ENCODE measurements at places on chromosomes 12 and 14.

DNA sequence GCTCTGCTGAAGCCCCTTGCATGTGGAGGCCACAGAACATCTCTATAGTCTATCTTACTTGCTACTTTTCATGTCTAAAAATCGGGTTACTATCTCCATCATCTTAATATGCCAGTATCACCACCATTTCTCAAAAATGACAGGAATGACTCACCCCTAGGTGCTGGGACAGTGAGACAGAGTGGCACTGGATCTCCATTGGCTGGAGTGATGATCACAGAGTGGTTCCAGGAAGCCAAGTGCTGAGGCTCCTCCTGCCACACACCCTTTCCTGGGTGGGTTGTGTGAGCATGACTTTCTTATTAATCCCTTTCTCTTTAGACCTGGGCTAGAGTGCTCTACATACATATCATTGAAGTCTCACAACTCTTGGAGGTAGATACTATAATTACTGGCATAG lies 3.3 kb upstream of the ASCL1 start:
- DNase-seq = no peak

DNA sequence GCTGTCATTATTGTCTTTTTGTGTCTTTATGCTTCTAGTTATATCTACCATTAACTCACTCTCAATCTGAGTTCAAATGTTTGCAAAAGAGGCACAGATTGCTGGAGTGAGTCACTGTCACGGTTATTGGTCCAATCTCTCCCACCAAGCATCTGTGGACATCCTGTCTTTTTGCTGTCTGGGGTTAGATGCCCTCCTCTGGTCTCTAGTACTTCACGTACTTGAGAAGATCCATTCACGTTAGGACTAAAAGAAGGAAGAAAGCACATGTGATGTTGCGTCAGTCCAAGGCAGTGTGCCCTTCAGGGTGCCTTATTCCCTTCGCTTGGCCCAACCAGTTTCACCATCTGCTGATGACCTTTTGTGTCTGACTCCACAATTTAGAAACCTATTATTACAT lies 72.3 kb upstream of the STXBP6 start:
- no peak for DNase-seq

- DNase-seq = peak; percentile 42
These were observed 152.0 kb downstream of the KTN1 start for GRCh38 chr14:55731881-55732498.

- DNase-seq = no peak
These were observed 55.6 kb upstream of the PTPRB start for GRCh38 chr12:70692681-70693288.

DNA sequence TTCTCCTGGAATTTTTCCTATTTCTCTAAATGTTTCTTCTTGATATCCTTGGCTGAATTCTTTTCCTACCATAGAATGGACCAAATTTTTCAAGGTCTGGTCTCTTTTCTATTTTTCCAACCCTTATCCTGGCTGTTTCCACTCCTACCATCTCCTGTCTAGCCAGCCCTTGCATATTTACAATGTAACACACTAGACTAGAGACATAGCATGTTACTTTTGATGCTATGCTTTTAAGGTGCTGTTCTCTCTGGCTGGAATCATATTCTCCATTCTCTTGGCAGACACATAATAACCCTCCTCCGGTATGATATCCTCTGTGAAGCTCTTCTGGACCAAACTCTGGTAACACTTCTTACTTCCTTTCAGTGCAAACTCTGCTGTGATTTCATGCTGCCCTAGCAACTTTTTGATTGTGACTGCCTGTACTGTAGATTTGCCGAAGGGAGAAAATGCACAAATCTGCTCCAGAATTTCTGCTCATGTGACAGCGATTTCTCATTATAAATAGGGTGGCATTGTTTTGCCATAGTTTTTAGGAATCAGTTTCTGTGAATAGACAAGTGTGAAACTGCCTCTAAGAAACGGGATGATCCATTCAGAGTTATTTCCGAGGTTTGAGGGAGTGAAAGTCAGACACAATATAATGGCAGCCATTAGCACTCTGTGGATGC lies 284.4 kb downstream of the MDGA2 start:
- DNase-seq = no peak

DNA sequence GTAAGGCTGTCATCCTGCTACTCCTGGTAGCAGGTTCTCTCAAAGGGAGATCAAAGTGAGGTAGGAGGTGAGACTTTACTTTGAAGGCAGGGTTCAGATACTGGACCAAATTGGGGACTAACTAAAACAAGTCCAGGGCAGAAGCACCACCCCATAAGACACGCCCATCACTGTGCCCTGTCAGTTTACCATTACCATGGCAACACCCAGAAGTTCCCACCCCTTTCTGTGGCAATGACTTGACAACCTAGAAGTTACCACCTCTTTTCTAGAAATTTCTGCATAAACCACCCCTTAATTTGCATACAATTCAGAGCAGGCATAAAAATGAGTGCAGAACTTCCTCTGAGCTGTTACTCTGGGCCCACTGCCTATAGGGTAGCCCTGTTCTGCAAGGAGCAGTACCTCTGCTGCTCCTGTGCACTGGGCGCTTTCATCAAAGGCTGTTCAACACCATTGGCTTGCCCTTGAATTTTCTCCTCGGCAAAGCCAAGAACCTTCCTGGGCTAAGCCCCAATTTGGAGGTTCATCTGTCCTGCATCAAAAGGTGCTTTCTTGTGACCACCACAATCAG lies 64.8 kb upstream of the MAX start:
- DNase-seq = no peak

DNA sequence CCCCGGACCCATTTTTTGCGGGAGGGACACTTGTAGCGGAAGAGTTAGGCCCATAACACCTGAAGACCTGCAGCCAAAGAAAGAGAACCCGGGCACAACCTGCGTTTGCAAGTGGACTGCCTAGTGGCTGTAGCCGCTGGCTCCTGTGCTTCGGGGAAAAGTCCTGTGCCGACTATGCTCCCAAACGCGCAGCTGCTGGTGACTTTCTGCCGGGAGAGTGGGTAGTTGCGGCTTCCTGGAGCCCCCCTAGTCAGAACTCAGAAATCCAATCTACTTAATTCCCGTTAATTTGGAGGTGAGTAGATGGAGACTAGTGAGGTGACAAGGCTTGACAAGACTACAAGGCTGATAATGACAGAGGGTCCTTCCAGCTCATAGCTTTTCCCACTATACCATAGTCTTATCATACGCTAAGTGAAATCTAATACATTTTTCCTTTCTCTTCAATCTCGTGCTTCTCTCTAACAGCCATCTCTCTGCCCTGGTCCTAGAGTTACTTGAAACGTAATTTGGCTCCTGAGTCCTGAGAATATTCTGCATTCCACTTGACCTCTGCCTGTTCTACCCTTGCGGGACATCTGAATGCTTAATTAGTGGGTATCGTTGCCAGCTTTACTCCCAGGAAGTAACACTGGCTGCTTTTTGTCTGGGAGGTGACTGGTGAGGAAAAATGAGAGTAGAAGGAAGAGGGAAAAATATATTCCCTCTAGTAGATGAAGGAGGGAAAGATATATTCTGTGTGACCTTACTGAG lies 556 bp downstream of the MTHFD1 start:
- peak; percentile 12 for DNase-seq

DNA sequence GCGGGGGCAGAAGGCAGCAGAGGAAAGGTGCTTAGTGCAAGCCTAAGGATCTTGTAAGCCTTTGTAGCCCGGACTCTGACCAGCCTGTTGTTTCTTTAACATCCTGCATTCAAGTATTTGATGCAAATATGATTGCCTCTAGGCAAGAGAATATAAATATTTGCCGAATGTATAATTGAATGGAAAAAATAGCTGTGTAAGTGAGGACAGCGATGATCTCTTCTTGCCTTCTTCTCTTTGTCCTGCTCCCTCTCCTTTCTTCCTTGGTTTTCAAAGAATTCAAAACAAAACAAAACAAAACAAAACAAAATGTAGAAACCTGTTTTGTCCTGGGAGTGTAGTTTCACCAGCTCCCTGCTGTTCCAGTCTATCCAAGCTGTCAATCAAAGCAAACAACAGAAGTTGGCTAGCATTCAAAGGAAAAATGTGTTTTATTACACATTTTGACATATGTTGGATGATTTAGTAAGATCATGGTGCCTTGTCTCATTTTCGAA lies 74.9 kb upstream of the CPM start:
- DNase-seq = no peak

DNA sequence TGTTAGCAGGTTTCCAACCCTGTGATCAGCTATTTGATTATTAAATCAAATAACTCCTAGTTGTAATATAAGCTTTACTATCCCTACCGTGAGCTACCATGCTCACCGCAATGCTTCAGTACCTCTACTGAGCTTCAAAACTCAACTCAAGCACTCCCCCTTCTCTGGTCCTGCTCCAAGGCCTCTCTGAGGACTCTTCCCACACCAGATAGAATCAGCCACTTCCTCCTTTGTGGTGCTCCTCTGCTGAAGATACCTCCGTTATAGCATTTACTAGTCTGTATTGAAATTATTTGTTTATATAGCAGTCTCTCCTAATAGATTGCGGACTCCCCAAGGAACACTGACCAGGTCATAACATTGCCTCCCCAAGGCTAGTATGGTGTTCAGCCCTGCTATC lies 17.5 kb downstream of the AREL1 start:
- DNase-seq = no peak

DNA sequence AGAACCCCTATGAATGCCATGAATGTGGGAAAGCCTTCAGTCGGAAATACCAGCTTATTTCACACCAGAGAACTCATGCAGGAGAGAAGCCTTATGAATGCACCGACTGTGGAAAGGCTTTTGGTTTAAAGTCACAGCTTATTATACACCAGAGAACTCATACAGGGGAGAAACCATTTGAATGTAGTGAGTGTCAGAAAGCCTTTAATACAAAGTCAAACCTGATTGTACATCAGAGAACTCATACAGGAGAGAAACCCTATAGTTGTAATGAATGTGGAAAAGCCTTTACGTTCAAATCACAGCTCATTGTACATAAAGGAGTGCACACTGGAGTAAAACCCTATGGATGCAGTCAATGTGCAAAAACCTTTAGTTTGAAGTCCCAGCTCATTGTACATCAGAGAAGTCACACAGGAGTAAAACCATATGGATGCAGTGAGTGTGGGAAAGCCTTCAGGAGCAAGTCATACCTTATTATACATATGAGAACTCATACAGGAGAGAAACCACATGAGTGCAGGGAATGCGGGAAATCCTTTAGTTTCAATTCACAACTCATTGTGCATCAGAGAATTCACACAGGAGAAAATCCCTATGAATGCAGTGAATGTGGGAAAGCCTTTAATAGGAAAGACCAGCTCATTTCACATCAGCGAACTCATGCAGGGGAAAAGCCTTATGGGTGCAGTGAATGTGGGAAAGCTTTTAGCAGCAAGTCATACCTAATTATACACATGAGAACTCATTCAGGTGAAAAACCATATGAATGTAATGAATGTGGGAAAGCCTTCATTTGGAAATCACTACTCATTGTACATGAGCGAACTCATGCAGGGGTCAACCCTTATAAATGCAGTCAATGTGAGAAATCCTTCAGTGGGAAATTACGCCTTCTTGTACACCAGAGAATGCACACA lies 22.3 kb downstream of the ZNF268 start:
- DNase-seq = no peak

DNA sequence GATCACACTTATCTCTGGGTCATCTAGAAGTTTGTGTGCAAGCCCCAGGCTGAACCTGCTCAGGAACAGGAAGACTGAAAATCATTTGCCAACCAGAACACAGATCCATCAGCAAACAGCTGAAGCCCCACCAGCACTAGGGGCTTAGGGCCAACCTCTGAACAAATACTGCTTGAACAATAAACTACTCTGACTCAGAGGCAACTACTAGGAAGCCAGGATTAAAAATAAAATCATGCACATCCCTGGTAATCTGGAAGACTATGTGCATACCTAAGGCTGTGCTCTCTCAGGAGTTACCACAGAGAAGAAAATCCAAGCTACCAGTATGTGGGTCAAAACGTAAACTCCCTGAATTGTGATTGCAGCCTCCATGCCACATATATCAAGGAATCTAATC lies 15.9 kb downstream of the GALNT8 start:
- no peak for DNase-seq

GRCh38 chr14:37901978-37902377 lies 305.7 kb upstream of the SSTR1 start:
- no peak for DNase-seq

DNA sequence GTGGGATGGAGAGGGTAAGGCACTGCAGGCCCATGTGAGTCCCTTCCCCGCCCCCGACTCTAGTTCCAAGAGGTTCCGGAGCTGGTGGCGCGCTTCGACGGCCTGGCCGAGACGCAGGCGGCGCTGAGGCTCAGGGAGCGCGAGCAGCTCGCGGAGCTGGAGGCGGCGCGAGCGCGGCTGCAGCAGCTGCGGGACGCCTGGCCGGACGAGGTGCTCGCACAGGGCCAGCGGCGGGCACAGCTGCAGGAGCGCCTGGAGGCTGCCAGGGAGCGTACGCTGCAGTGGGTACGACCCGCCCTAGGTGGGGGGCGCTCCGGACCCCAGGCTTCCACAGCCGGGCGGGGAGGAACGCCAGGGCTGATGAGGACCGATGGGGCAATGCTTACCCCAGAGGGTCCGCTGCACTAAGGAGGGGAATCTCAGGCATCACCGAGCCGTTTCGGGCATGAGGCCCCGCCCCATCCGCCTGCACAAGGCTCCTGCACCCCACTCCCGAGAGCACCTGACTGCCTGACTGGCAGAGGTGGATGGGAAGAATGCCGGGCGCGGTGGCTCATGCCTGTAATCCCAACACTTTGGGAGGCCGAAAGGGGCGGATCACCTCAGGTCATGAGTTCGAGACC lies 4.9 kb downstream of the CFAP73 start:
- no peak for DNase-seq

GRCh38 chr12:132491761-132492378 lies 1.9 kb downstream of the FBRSL1 start:
- no peak for DNase-seq

DNA sequence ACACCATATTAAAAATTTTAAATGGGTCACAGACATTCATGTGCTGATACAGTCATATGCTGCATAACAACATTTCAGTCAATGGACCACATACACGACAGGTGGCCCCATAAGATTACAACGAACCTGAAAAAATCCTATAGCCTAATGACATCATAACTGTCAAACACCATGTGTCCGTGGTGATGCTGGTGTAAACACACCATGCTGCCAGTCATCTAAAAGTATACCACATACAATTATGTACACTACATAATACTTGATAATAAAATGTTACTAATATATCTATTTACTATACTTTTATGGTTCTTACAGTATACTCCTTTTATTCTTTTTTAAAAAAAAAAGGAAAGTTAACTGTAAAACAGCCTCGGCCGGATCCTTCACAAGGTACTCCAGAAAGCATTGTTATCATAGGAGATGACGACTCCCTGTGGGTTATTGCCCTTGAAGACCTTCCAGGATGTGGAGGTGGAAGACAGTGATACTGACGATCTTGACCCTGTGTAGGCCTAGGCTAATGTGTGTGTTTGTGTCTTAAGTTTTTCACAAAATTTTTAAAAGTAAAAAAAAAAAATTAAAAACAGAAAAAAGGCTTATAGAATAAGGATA lies 5.0 kb upstream of the TDG start:
- no peak for DNase-seq

GRCh38 chr12:80549298-80549697 lies 105.3 kb downstream of the PTPRQ start:
- DNase-seq = no peak

- DNase-seq = no peak
These were observed 214.7 kb upstream of the FLRT2 start for GRCh38 chr14:85315290-85315689.

Measured in activated T-cell treated with anti-CD3 and anti-CD28 coated beads for 1 hour (primary cell).